ENCODE measurements at places on chromosomes 1 and 21.

DNA sequence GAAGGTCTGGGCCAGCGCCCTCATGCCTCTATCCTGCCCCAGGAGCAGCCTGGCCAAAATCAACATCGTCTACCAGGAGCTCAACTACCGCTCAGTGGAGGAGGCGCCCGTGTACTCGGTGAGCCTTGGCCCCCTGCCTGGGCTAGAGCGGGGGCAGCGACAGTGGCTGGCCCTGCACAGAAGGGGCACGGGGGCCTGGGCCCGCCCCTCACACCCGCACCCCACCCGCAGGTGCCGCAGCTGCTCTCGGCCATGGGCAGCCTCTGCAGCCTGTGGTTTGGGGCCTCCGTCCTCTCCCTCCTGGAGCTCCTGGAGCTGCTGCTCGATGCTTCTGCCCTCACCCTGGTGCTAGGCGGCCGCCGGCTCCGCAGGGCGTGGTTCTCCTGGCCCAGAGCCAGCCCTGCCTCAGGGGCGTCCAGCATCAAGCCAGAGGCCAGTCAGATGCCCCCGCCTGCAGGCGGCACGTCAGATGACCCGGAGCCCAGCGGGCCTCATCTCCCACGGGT, 10.8 kb downstream of the SCNN1D start:
- DNase-seq = no peak

- DNase-seq = no peak
Measured at GRCh38 chr1:226870026-226870400, 403 bp upstream of the PSEN2 start.

- no peak for DNase-seq
Measured at GRCh38 chr1:51000651-51001050, 30.6 kb downstream of the CDKN2C start.

- no peak for DNase-seq
Measured at GRCh38 chr1:24978383-24979032, 48.4 kb upstream of the RUNX3 start.

GRCh38 chr21:39632796-39633442, 20.2 kb downstream of the B3GALT5 start:
- no peak for DNase-seq

GRCh38 chr1:188888386-188888785, 1589.3 kb downstream of the BRINP3 start:
- no peak for DNase-seq

DNA sequence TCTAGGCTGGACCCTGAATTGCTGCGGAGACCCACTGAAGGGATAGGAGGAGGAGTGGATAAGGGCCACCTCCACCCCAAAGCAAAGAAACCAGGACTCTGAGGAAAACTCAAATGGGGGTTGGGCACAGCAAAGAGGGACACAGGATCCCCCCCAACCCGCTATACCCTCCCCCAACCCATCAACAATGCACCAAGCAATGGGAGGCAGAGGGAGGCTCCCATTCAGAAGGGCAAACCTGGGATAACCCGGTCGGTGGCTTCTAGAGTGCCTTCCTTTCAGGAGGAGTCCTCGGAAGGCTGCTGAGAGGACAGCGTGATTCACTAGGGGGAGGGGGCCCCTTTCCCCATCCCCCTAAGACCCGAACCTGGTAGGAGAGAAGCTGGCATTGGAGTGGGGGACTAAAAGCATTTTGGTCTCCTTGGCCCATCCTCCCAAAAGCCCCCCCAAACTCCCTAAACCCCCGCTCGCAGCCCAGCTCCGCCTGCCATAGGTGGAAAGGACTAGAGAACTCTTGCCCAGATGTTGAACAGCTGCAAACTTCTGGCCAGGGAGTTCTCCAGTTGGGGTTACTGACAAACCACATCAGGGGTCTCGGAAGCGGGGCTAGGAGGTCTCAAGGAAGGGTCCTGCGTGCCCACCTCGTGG, 1.3 kb downstream of the MEF2D start:
- DNase-seq = no peak
